ENCODE measurements at places on chromosomes 16 and 17.

- peak; percentile 51 for DNase-seq
Measured at GRCh38 chr17:77459018-77459755, 318.4 kb downstream of the SEC14L1 start.

GRCh38 chr17:64565563-64565962, 58.8 kb downstream of the CEP95 start:
- no peak for DNase-seq

GRCh38 chr17:40818733-40819527, 3.5 kb downstream of the KRT10 start:
- DNase-seq: peak; percentile 85

- DNase-seq: no peak
Measured at GRCh38 chr17:7141824-7142223, 27.2 kb upstream of the ASGR2 start.

DNA sequence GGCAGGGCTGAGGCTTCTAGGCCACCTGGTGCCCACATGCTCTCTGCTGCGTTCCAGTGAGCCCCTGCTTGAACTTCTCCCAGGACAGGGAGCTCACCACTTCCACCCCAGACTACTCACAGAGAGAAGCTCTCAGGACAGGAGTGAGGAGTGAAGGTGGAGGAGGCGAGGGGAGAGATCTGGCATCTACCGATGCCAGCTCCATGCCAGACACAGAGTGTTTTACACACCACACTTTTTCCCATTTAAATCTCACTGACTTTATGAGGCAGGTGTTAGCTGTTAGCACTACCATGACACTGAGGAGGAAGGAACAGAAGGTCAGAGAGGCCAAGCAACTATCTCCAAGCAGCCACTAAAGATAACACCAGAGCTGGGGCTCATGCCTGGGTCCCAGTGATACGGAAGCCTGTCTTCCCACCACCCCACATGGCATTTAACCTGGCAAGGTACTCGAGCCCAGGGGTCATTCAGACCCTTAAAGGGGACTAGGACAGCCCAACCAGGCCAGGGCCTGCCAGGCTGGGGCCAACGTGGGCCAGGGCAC, 6.8 kb downstream of the FAM83G start:
- DNase-seq: no peak

DNA sequence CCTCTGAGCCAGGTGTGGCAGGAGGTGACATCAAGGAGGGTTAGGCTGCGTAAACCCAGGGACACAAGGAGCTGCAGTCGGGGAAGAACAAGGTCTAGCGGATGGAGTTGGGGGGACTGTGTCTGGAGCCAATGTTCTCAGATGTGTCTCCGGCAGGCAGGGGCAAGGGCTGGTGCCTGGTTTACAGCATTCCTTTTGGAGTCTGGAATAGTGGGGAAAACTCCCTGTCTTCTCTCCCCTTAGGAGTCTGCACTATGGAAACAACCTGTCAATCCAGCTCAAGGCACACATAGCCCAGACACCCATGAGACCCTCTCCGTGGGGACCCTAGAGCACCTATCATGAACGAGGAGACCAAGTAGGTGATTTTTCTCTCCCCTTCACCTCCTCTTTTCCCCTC, 27.5 kb downstream of the NLRC5 start:
- no peak for DNase-seq

DNA sequence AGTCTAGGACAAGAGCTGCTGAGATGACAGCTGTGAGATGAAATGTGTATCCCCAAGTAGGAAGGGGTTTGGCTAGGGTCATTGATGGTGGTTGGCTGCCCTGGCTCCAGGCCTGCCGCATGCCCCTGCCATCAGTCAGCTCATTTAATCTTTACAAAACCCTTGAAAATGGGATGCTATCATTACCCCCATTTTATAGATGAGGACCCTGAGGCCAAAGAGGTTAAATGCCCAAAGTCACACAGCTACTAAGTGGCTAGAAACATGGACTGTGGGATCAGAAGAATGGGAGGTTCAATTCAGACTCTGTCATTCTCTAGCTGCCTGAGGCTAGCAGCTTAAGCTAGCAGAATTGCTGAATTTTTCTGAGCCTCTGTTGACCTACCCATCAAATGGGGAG, 198.8 kb downstream of the MAF start:
- no peak for DNase-seq

- no peak for DNase-seq
Measured at GRCh38 chr16:85384833-85385462, 228.2 kb upstream of the GSE1 start.

DNA sequence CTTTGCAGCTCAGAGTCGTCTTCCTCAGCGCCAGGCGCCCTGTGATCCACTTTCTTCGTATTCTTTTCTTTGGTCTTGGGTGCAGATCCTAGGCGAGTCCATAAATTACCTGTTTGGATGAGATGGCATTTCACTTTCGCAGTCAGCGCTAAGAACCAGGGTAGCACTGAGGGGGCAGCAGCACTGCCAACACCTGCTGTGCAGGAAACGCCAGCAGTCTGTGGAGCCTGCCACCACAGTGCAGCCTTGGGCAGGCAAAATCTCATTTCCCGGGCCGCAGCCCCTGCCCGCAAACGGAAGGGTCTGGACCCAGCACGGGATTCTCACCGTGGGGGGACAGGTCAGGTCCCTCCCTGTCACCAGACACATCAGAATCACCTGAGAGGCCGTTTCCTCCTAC, 12.2 kb upstream of the ITGAE start:
- no peak for DNase-seq

GRCh38 chr17:61783556-61784304, 79.6 kb downstream of the BRIP1 start:
- DNase-seq: no peak

- no peak for DNase-seq
Measured at GRCh38 chr17:40023590-40024292, 8.5 kb downstream of the CSF3 start.

DNA sequence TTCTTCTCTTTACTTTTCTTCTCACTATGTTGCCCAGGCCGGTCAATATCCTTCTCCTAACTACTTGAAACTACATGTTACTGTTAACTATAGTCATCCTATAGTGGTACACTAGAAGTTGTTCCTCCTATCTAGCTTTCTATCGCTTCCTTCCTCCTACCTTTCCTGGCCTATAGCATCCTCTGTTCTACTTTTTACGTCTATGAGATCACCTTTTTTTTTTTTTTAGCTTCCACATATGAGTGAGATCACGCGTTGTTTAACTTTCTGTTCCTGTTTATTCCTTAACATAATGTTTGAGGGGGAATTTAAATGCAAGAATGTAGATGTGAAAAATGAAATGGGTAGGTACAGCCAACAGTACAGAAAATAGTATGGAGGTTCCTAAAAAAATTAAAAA, 30.5 kb upstream of the YPEL2 start:
- DNase-seq: no peak

- no peak for DNase-seq
Measured at GRCh38 chr17:70872103-70872502, 702.8 kb downstream of the KCNJ2 start.

GRCh38 chr17:956905-957304, 22.7 kb downstream of the NXN start:
- DNase-seq: no peak

DNA sequence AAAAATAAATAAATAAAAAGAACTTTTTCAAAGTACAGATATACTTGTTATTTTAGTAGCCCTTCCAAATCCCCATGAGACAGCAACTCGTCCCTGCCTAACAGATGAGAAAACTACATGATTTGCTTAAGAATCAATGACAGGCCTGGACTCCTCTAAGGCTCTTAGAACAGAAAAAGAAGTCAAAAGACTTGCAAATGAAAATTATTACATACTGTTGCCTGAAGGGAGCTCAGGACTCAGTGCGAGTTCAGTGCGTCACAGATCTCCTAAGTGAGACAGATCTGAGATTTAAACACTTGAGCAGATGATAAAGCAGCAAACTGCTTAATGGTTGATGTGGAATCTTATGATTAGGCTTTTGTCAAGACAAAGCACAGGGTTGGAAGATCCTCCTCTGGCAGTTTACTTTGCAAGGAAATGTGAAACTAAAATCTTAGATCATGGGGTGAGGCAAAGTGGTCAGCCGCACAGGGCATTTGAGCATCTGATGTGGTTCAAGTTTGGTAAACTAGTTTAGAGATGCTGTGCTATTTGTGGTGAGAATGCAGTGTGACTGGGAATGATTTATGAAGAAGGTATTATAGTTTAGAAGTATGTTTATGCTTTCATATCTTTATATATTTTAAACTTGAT, 138.1 kb downstream of the TRIM37 start:
- no peak for DNase-seq

DNA sequence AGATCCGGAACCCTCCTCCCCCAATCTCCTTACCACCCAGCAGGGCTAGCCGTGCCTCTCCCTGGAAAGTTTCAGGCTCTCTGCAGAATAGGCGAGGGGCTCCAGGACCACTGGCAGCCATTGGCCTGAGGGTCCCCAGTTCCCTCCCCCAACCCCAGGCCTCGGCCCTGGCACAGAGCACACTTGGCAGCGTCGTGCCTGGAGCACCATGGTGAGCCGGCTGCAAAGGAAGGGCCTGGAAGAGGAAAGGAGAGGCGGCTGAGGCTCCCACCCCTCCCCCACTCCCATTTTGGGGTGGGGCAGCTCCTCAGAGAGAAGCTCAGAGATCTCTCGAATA, 369 bp upstream of the BTBD17 start:
- DNase-seq: no peak

DNA sequence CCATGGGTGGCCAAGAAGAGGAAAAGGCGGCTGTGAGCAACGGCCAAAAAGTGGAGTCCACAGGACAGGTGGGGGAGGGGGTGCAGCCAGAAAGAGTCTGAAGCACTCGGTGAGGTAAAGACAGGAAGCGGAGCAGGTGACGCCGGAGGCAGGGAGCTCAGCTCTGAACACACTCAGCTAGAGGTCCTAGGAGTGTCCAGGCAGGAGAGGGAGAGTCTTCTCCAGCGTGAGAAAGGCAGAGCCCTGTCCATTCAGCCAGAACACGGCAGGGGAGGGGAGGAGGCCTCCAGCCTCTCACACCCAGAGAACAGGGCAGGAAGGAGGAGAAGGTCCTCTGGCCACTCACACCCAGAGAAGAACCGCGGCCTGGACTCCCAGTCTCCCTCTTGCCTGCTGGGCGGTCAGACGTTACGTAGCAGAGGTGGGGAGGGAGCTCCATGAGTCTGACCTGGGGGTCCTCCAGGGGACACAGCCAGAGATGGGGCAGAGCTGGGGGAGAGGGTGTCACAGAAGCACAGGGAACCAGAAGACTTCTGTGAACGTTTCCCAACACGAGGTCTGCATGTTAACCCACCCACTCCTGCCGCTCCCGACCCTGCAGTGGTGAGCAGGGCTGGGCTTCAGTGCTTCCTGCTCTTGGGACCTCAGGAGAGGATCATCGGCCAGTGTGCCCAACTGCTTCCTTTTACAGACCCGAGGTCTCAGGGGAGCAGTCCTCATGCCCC, 89.2 kb downstream of the ABR start:
- no peak for DNase-seq

- no peak for DNase-seq
Measured at GRCh38 chr17:57516290-57517230, 228.5 kb downstream of the CCDC182 start.

DNA sequence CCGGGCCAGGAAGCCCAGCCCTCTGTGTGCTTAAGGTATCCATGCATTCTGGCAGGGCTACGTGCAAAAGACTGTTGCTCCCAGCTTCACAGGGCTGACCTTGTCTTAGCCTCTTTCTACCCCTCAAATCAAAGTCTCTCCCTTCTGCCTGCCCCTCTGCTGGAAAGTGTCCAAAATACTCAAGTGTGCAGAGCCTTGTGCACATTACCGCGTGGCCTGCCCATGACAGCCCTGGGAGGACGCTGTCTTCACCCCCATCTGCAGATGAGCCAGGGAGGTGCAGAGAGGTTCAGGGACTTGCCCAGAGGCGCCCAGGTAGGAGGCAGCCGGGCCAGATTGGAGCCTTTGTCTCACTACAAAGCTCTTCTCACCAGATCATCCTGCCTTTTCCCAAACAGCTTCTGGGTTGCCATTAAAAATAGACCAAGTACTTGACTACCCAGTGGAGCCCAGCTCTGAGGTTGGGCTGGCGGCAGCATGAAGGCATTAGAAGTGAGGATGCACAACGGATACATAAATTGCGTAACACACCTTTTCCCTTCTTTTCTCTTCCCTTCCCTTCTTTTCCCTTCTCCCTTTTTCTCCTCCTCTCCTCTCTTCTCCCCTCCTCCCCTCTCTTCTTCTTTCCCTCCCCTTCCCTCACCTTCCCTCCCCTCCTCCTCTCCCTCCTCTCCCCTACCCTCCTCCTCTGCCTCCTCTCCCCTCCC, 3.5 kb downstream of the CACNG4 start:
- no peak for DNase-seq

DNA sequence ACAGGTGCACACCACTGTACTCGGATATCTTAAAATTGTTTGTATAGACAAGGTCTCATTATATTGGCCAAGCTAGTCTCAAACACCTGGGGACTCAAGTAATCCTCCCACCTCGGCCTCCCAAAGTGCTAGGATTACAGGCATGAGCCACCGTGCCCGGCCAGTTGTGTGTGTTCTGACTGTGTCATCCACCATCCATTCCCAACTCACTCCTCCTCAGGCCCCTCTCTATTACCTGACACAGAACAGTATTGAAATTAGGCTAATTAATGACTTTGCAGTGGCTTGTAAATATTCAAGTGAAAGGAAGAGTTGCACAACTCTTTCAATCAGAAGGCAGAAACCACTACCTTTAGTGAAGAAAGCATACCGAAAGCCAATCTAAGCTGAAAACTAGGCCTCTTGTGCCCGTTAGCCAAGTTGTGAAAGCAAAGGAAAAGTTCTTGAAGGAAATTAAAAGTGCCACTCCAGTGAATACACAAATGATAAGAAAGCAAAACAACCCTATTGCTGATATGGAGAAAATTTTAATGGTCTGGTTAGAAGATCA, 28.7 kb downstream of the GOSR1 start:
- DNase-seq: no peak

GRCh38 chr16:12168074-12169000, 191.8 kb downstream of the SNX29 start:
- DNase-seq: no peak

DNA sequence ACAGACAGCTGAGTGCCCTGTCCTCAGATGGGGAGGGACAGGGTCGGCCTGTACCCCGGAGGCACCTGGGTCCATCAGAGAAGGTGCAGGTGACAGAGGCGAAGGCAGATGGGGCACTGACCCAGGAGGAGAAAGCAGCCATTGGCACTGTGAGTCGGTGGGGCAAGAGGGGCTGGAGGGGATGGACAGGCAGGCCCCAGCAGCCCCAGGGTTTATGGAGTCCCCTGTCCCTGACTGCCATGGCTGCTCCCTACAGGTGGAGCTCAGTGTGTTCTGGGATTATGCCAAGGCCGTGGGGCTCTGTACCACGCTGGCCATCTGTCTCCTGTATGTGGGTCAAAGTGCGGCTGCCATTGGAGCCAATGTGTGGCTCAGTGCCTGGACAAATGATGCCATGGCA, 32.1 kb downstream of the ANKRD40 start:
- no peak for DNase-seq

DNA sequence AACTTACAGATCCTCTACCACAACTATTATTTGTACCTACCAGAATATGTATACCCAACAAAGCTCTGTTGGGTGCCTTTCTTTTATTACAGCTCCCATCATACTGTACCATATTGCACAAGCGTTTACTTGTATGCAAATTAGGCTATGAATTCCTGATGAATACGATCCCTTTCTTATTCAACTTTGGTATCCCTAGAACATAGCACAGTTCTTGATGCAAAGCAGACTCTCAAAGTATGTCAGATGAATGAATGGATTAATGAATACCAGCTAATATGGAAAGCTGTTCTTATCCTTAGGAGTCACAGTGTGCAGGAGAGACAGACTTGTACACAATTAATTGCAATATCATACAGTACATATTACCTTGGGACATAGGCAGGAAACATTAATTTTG, 79.7 kb upstream of the NACA2 start:
- no peak for DNase-seq

- DNase-seq: no peak
Measured at GRCh38 chr16:72172105-72173034, at the start of gene PMFBP1. Gene PMFBP1 (minus strand): TSS chr16:72172155. CDS start chr16:72171208, 947 bp downstream.

GRCh38 chr16:49608098-49608497, 234.5 kb downstream of the C16orf78 start:
- no peak for DNase-seq

Measured in stimulated activated CD4-positive, alpha-beta T cell treated with anti-CD3 and anti-CD28 coated beads, Interleukin-2, amount 100 ng/mL, for 24 hours (primary cell).